Smooth muscle cell of trachea (primary cell): ENCODE measurements at places on chromosomes 2 and 18. TPM values are rescaled to one million over a fixed set of nuclear protein-coding genes. Genes with fewer than 3 reads are reported as not detected.

DNAJC27 gene
- 4.6 and 5.5 TPM in 2 replicates for total RNA-seq

GCA gene
- 3.8 and 7.6 TPM in 2 replicates for total RNA-seq

CARF gene
- 7.3 and 7.6 TPM in 2 replicates for total RNA-seq

MGAT4A gene
- total RNA-seq, result 0.83 and 2.2 TPM in 2 replicates

ANKRD30B gene
- total RNA-seq, result 0.15 and 0.50 TPM in 2 replicates

SAG gene
- not detected in 2 replicates for total RNA-seq

SKOR2 gene
- total RNA-seq, result not detected in 2 replicates
